ENCODE measurements at places on chromosomes 6 and 20.

GRCh38 chr20:62143957-62144825 is 622 bp downstream of the SS18L1 start:
- peak; percentile 58 for DNase-seq

GRCh38 chr20:25282796-25283195 is 34.9 kb downstream of the PYGB start:
- no peak for DNase-seq

GRCh38 chr20:11769825-11770224 is 147.9 kb upstream of the BTBD3 start:
- DNase-seq = no peak

DNA sequence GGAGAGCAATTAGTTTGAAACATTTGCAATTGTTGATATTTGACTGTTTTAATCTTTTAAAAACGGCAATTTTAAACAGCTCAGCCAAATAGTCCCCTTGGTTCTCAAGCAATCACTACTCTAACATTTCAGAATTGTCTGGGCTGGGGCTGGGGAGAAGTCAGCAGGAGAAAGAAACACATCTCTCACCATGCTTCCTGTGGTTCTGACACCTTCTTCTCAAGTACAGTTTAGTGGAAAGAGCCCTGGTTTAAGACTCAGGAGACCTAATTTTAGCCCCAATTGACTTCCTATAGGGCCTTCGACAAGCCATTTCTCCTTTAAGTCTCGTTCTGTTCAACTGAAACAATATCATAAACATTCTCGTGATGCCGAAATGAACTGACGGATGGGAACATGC is 168.4 kb upstream of the CDYL start:
- DNase-seq = no peak

DNA sequence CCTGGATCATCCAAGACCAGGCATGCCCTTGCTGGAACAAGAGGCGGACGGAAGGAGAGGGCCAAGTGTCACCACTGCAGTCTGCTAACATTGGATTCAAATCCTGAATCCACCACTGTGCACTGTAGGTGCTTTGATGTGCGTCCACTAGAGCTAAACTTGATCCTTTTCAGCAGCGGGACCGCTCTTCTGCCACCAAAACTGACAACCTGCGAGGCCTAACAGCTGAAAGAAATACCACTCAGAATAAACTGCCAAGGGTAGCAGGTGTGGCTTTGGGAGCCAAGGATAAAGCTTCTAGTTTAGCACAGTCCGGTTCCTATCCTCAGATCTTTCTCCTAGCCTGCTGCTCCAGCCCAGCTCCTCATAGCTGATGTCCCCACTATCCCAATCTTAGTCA is 108.0 kb downstream of the ATXN1 start:
- no peak for DNase-seq

GRCh38 chr6:144712541-144712940 is 427.4 kb downstream of the UTRN start:
- peak; percentile 79 for DNase-seq

DNA sequence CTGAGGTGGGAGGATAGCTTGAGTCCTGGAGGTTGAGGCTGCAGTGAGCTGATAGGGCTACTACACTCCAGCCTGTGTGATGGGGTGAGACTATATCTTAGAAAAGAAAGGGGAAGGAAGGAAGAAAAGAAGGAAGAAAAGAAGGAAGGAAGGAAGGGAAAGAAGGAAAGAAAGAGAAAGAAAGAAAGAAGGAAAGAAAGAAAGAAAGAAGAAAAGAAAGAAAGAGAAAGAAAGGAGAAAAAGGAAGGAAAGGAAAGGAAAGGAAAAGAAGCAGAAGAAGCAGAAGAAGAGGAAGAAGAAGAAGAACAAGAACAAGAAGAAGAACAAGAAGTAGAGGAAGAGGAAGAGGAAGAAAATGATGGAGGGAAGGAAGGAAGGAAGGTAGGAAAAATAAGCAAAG is 1130.2 kb upstream of the MAP3K7 start:
- DNase-seq = no peak

DNA sequence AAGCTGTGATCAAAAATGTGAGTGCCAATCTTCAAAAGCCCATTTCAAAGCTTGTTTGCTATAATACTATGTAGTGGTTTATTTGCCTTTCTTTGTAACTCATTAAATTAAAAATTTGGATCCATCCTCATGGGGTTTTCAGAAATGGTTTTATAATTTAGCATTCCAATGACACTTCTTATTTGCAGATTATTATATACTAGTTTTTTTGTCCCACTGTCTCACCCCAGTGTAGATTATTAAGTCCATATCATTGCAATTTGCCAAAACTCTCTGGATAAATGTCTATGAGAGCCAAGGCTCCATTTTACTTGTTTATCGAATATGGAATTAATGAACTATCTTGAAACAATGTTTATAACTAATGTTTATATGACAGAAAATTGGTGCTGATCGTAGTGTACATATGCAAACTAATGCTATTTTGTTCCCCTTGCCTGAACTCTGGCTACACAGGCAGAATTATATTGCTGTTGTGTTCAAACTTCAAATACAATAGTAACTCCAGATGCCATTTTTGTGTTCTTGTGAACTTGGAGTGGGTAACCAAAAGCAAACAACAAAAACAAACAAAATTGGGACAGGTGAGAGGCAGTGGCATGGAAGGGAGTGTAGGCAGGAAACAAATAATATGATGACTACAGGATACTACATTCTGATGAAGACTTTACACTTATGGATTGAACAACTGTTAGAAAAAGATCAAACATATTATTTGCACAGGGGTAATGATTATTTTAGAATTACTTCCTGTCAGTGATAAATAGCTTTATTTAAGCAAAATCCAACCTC is 307.1 kb upstream of the FLRT3 start:
- no peak for DNase-seq

GRCh38 chr20:9112541-9113515 is 43.9 kb downstream of the PLCB4 start:
- peak; percentile 42 for DNase-seq

- DNase-seq = no peak
Measured at GRCh38 chr6:108685970-108686369, 125.3 kb downstream of the FOXO3 start.

- no peak for DNase-seq
Measured at GRCh38 chr20:24357931-24358330, 111.5 kb upstream of the SYNDIG1 start.

DNA sequence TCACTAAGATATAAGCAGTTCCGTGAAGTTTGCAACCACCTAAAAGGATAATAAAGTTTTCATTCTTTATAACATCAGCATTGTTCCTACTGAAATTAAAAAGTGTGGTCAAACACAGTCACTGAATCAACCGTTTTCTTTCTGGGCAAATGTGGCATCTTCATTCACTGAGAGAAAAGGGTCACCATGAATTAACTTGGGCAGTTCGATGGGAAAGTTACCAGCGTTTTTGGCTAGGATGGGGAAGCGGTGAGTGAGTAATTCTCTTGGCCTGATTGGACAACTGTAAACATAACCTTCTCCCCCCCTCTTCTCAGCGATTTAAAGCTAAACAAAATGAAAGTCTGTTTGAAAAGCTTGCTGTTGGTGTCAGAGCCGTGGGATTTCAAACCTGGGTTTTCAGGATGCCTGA is 181.8 kb downstream of the SASH1 start:
- peak; percentile 95 for DNase-seq

- peak; percentile 91 for DNase-seq
Measured at GRCh38 chr6:73521351-73521985, 636 bp upstream of the EEF1A1 start.

- peak; percentile 51 for DNase-seq
Measured at GRCh38 chr6:149636124-149636523, 12.4 kb downstream of the KATNA1 start.

DNA sequence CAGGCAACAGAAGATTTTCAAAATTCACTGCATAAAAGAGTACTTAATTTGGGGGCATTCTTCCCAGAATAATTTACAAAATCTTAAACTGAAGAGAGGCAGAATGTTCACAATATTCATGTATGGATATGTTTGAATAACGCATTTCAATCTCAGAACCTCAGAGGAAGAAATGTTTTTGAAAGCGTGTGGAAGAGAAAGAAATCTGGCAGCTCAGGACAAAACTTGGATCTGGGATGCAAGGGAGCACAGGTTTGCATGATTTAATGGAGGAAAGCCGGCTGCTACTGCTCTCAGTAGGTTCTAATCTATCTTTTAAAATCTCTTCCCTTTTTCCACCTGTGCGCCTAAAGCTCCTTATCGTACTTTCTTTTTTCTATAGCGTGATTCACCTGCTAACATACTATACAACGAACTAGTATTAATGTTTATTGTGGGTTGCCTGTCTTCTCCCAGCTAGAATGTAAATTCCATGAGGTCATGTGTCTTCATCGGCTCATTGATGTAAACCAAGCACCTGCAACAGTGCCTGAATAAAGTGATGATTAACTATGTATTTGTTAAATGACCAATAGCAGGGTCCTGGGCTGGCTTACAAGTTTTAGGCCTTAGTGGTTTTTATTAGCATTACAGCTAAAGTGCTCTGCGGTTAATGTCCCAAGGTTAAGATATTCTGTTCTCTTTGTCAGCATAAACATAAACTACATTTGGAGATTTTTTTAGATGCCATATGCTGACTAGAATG is 15.3 kb downstream of the PRL start:
- no peak for DNase-seq

- DNase-seq = no peak
Measured at GRCh38 chr6:324116-324728, 31.9 kb downstream of the DUSP22 start.

DNA sequence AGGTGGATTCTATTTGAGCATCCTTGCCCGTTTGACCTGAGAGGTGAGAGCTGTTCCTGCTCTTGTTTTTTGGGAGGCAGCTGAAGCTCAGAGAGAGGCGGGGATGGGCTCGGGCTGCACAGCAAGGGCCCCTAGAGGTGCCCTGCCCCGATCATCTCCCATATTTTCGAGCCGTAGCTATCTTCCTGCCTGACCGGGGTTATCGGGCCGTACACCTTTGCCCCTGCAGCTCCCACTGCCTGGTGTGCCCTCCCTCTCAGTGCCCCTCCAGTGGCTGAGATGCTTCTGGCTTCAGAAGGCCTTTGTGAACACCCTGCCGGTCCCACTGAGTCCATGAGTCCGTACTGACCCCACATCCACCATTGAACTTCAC is 6.7 kb downstream of the SRC start:
- DNase-seq = no peak

DNA sequence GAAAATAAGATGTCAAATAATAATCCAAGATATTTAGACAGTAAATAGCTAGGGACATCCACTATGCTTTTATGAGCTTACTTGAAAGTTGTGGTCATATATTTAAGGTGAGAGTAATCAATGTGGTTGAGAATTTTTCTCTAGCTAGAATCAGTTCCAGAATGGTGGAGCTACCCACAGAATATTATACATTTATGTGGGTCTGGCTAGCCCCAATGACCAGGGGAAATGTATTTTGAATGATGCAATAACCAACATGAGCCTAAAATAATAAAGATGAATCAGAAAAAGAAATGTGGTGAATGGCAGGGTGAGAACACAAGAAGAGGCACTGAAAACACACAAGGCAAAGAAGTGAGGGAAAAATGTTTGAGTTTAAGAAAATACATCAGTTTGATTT is 325.7 kb downstream of the TBC1D32 start:
- DNase-seq = peak; percentile 2

GRCh38 chr6:30171677-30172471 is 8.5 kb downstream of the TRIM15 start:
- DNase-seq = peak; percentile 19

DNA sequence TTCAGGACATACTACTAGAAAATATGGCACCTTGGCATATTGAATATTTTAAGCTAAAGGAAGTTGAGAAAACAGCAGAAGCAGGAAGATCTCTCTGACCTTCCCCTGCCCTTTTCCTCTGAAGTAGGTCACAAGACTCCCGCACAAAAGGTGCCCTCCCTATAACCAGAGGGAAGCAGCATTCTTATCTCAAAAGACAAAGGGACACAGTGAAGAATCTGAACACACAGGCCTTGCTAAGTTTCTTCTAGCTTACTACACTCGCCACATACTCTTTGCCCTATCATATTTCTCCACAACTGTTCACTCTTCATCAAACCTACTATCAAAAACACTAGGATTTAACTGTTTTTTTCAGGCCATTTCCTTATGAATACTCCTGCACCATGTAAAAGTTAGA is 151.2 kb downstream of the ELOVL4 start:
- DNase-seq = no peak

DNA sequence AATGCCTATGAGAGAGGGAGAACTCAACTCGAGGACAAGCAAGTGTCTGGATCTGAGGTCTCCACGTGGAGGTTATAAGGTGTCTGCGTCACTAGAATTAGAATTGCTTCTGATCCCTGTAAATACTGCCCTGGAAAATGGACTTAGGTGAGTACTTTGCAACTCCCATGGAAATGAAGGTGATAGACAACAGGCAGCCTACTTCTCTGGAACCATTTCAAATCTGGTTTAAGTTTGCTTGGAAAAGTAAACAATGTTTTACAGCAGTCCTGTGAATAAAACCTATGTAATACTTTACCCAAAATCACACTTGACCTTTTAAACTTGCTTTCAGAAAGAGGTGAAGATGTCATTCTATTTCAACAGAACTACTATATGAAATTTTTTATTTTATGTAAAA is 70.1 kb upstream of the TENT5A start:
- DNase-seq = no peak

- no peak for DNase-seq
Measured at GRCh38 chr6:115214283-115214682, 846.4 kb downstream of the FRK start.

DNA sequence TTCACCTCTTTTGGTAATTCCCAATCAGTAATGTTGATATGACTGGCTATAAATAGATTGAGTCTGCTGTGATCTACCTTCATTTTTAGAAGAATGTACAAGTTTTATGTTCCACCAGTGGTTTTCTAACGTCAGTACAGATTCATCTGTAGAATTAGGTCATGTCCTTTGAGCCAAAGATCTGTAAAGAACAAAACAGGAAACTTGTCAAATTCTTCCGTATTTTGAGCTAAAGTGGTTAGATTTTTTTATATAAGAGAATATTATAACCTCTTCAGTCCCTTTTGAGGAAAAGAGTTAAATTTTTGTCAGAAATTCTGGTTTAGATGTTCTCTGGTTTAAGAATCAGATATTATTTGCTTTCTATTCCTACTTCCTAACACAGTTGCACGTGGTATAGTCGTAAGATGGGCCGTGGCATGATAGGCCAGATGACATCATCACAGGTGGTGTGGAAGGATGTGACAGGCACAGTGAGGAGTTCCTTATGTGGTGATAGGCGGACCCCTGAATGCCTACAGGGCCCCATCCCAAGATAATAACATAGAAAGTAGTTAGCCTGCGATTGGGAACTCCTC is 62.3 kb downstream of the SNX9 start:
- DNase-seq = no peak

- DNase-seq = no peak
Measured at GRCh38 chr20:60838297-60838696, 413.8 kb upstream of the CDH4 start.

DNA sequence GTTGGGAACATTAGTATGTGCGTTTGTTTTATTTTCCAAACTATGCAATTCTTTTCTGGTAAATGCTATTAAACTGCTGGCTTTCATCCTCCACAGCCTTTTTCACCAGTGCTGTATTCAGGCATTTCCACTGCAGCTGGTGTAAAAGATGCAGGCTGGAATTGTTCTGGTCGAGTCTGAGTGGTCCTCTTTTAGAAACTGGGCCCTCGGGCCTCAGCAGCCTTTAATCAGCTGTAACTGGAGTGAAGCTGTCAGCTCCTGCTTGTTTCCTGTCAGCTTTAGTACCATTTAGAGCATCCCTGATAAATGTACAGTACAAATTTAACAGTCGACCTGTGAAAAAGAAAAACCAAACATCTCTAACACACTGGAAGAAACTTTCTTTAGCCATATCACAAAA is 979.6 kb downstream of the TFAP2A start:
- DNase-seq = no peak

GRCh38 chr6:2197984-2198383 is 47.4 kb downstream of the GMDS start:
- no peak for DNase-seq

Measured in fibroblast of mammary gland (primary cell).